Vein endothelial cell (primary cell): ENCODE measurements at places on chromosomes 4 and X. TPM values are rescaled to one million over a fixed set of nuclear protein-coding genes. Genes with fewer than 3 reads are reported as not detected.

NCBP2L gene
- total RNA-seq: not detected in 2 replicates

AR gene
- total RNA-seq: 14.9 and 16.7 TPM in 2 replicates

UBA1 gene
- total RNA-seq: 198 and 215 TPM in 2 replicates

BMPR1B gene
- total RNA-seq: 2.6 and 3.2 TPM in 2 replicates

OTC gene
- not detected in 2 replicates for total RNA-seq

CT45A7 gene
- total RNA-seq: not detected in 2 replicates

NUDT6 gene
- total RNA-seq: 7.5 and 7.7 TPM in 2 replicates

HTT gene
- total RNA-seq: 50.3 and 55.3 TPM in 2 replicates

SLC38A5 gene
- total RNA-seq: 10.1 and 44.5 TPM in 2 replicates

SEPSECS gene
- 7.2 and 8.5 TPM in 2 replicates for total RNA-seq

RAB39B gene
- total RNA-seq: 0.10 TPM in 1 of 2 replicates, not detected in the other

RBM47 gene
- total RNA-seq: 0.10 TPM in 1 of 2 replicates, not detected in the other

SHROOM2 gene
- 15.5 and 17.0 TPM in 2 replicates for total RNA-seq

MECP2 gene
- total RNA-seq: 32.3 and 33.8 TPM in 2 replicates

TMEM255A gene
- total RNA-seq: not detected in 2 replicates

LAMTOR3 gene
- 34.6 and 40.1 TPM in 2 replicates for total RNA-seq

ACE2 gene
- total RNA-seq: not detected in 2 replicates

DCAF12L2 gene
- total RNA-seq: 0.33 TPM in 1 of 2 replicates, not detected in the other

TMSB15C gene
- total RNA-seq: 5.0 and 5.9 TPM in 2 replicates

TSPAN7 gene
- total RNA-seq: 4.2 and 9.6 TPM in 2 replicates

SMIM31 gene
- not detected in 2 replicates for total RNA-seq

TMEM156 gene
- total RNA-seq: 2.3 and 3.3 TPM in 2 replicates

SOD3 gene
- total RNA-seq: not detected in 2 replicates

CYTL1 gene
- 44.1 and 101 TPM in 2 replicates for total RNA-seq

VCX2 gene
- not detected in 2 replicates for total RNA-seq

MAGED1 gene
- total RNA-seq: 183 and 261 TPM in 2 replicates

KIAA1210 gene
- not detected in 2 replicates for total RNA-seq

HSD17B13 gene
- total RNA-seq: under 0.01 TPM in 1 of 2 replicates, not detected in the other

SOX3 gene
- total RNA-seq: not detected in 2 replicates

SAGE1 gene
- not detected in 2 replicates for total RNA-seq

EREG gene
- not detected in 2 replicates for total RNA-seq

UCHL1 gene
- 213 and 788 TPM in 2 replicates for total RNA-seq

ZRSR2 gene
- total RNA-seq: 2.0 and 4.5 TPM in 2 replicates

CRMP1 gene
- total RNA-seq: not detected in 2 replicates

SSX3 gene
- not detected in 2 replicates for total RNA-seq

ITM2A gene
- total RNA-seq: 11.8 and 31.5 TPM in 2 replicates

TRAM1L1 gene
- 0.65 and 1.1 TPM in 2 replicates for total RNA-seq

PWWP3B gene
- total RNA-seq: 0.19 and 0.33 TPM in 2 replicates

ARHGEF6 gene
- total RNA-seq: 5.7 and 7.8 TPM in 2 replicates

MAGEC1 gene
- not detected in 2 replicates for total RNA-seq

DDIT4L gene
- 7.8 and 8.0 TPM in 2 replicates for total RNA-seq

MAGED4 gene
- total RNA-seq: 7.0 and 15.7 TPM in 2 replicates

CACNA1F gene
- total RNA-seq: under 0.01 TPM in 1 of 2 replicates, not detected in the other

PPP2R2C gene
- total RNA-seq: 0.10 and 0.33 TPM in 2 replicates

ALG13 gene
- 46.5 and 51.3 TPM in 2 replicates for total RNA-seq

ASMT gene
- not detected in 2 replicates for total RNA-seq

DCAF4L1 gene
- 0.19 and 0.33 TPM in 2 replicates for total RNA-seq

PDCL2 gene
- not detected in 2 replicates for total RNA-seq

AFM gene
- not detected in 2 replicates for total RNA-seq

DDX53 gene
- total RNA-seq: not detected in 2 replicates

RNF175 gene
- total RNA-seq: 0.10 TPM in 1 of 2 replicates, not detected in the other

SPANXN3 gene
- total RNA-seq: not detected in 2 replicates

P2RY4 gene
- total RNA-seq: 0.10 TPM in 1 of 2 replicates, not detected in the other

HELT gene
- not detected in 2 replicates for total RNA-seq

CCDC120 gene
- 1.5 and 1.6 TPM in 2 replicates for total RNA-seq

BTK gene
- not detected in 2 replicates for total RNA-seq

DNAAF6 gene
- total RNA-seq: not detected in 2 replicates

REELD1 gene
- not detected in 2 replicates for total RNA-seq
